Stomach (tissue), 19 donors: ENCODE measurements at places on chromosomes 6 and 20.

GRCh38 chr6:44101832-44102231 lies 25.4 kb downstream of the MRPL14 start:
- DNase-seq = no peak

DNA sequence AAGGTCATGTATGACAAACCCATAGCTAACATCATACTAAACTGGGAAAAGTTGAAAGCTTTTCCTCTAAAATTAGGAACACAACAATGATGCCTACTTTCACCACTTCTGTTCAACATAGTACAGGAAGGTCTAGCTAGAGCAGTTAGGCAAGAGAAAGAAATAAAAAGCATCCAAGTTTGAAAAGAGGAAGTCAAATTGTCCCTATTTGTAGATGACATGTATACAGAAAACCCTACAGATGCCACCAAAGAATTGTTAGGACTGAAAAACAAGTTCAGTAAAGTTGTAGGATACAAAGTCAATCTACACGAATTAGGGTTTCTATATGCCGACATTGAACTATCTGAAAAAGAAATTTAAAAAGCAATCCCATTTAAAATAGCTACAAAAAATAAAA lies 89.4 kb upstream of the GLP1R start:
- no peak for DNase-seq

GRCh38 chr6:2111162-2111677 lies 134.2 kb downstream of the GMDS start:
- DNase-seq = no peak

GRCh38 chr20:22462975-22463914 lies 121.1 kb downstream of the FOXA2 start:
- peak; percentile 65 for DNase-seq

GRCh38 chr6:16965689-16966088 lies 136.2 kb upstream of the STMND1 start:
- DNase-seq = no peak

GRCh38 chr20:11920083-11920482 lies 2.4 kb downstream of the BTBD3 start:
- no peak for DNase-seq

- no peak for DNase-seq
Observed at GRCh38 chr6:56495654-56496053, 147.0 kb downstream of the DST start.

DNA sequence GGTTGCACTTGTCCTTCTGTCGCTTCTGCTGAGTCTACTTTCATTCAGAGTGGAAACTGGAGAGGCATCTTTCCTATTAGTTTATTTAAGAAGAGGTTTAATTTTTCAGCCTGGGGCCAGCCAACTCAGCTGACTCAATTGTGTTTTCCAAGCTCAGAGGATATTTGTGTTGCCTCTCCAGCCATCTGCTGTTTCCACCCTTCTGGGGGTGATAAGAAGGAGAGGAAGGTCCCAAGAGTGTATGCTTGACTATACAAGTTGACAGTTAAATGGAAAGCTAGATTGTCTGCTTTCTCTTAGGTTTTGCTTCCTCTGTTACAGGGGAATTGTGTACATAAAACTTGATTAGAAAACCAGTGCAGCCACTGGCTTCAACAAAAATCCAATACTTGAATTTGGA lies 3.0 kb downstream of the PSMF1 start:
- no peak for DNase-seq

- no peak for DNase-seq
Observed at GRCh38 chr6:4575714-4576113, 200.5 kb upstream of the CDYL start.

DNA sequence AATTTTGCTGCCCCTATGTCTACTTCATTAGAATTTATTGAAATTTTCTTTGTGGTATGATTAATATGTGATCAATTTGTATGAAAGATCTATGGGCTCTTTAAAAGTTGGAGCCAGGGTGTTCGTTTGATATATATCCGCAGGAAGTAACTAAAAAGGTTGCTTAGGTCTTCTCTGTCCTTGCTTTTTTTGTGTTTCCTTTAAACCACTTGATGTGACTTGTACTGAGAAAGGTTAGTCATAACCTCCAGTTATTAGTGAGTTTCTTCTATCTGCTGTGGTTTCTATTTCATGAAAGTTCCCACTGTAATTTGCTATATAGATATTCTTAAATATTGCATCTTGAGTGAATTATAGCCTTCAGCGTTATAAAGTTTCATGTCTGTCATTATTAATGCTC lies 585.3 kb upstream of the ARID1B start:
- no peak for DNase-seq

GRCh38 chr6:24982231-24982630 lies 46.5 kb upstream of the RIPOR2 start:
- DNase-seq = no peak

DNA sequence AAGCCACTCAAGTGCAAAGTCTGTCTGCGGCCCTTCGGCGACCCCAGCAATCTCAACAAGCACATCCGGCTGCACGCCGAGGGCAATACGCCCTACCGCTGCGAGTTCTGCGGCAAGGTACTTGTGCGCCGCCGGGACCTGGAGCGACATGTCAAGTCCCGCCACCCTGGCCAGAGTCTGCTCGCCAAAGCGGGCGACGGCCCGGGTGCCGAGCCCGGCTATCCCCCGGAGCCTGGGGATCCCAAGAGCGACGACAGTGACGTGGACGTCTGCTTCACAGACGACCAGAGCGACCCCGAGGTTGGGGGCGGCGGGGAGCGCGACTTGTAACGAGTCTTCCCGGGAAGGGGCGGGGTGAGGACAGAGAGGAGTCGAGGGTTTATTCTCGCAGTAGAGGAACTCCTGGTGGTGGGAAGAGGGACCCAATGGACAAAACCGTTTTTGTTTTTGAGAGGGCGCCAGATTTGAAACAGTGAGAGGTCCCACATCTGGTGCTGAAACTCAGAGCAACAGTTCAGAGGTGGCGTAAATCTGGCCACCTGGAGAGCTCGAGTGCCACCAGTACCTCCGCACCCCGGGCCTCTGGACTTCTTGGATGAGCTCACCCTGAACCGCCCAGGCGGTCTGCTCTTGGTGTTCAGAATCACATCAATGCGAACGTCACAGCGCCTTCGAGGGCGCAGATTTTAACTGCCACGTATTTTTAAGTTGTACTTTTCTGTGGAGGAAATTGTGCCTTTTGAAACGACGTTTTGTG lies 8.0 kb downstream of the PRDM13 start:
- DNase-seq = peak; percentile 61

DNA sequence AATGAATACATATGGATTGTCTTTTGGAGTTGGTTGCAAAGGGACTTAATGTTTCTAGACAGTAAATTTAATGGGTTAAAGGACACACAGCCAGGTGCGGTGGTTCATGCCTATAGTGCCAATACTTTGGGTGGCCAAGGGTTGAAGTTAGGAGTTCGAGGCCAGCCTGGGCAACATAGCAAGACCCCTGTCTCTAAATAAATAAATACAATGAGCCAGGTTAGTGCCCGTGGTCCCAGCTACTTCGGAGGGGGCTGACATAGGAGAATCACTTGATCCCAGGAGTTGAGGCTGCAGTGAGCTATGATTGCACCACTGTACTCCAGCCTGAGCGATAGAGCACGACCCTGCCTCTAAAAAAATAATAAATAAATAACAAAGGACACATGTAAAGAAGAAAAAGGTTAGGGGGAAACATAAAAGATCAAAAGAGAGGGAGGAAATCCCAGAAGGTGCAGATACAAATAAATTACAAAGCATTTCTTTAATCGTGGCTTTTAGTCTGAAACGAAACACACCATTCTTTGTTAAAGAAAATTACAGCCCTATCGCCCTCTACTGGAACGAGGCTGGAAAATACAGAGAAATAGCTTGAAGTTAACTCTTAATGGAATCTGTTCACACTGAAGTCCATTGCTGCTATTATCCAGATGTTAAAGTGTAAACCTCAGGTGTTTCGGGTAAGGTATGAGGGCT lies 42.6 kb upstream of the SCML4 start:
- no peak for DNase-seq

DNA sequence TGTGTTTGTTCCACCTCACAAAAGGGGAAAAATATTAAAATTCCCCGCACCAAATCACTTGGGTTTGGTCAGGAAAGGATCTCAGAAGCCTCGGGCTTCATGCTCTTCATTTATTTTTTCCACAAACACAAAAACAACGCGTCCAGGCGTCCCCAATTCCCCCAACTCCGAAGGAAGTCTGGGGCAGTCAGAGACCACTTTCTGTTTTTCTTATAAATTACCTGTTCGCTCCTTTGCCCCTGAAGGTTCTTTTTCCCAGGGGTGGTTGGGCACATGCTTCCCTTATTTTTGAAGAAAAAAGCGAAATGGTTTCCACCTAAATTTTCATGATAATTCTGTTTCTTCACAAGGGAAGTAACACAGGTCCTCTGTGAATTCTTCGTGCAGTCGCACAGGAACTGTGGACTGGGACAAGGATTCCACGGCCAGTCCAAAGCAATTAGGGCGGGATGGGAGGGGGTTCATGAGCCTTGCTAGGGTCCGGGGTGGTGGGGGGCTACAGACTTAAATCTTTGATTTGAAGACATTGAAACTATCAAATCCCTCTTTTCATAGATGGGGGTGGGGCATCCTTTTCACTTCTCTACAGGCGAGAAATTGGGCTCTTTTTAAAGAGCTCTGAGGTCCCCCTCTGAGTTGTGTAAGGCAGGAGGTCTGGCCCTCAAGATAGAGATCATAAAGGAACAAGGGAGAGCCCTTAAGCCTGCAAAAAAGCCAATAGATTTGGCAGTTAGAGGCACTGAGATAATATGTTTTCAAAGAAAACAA lies 30.5 kb upstream of the HFE start:
- no peak for DNase-seq

GRCh38 chr20:24138196-24138857 lies 149.7 kb upstream of the GGTLC1 start:
- DNase-seq = no peak

DNA sequence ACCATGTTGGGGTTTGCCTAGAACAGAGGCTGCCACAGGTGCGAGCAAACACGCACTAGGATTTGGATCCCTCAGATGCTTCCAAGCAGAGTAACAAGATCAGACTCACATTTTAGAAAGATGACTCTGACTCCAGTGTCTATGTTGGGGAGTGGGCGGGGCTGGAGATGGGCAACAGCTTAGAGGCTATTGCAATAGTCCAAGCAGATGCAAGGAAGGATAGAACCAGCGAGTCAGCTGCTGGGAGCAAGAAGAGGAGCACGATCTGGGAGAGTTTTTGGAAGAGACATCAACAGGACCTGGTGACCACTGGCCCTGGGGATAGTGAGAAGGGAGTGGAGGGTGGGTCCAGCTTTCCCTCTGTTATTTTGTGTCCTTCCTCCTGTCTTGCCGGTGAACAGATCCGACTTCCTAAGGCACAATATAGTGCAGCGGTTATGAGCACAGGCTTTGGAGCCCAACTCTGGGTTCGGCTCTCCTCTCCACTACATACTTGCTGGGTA lies 52.7 kb downstream of the FGD2 start:
- DNase-seq = no peak

DNA sequence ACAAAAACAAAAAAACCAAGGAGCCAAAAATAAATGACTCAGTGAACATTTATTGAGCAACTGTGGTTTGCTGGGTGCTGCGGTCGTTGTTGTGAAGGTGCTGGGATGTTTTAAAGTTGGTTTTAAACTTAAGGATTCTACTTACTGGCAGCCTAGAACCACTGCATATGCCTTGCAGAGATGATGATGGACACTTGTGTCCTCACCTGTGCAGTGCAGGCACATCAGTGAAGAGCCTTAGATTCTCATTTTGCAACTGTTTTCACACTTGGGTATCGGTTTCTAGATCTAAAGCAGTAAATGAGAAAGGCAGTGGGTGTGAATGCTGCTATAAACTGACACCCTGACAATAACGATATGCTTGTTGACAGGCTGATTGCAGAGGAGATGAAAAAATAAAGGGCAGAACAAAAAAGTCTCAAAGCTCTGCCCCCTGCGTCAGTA lies 68.8 kb downstream of the UTRN start:
- DNase-seq = no peak

DNA sequence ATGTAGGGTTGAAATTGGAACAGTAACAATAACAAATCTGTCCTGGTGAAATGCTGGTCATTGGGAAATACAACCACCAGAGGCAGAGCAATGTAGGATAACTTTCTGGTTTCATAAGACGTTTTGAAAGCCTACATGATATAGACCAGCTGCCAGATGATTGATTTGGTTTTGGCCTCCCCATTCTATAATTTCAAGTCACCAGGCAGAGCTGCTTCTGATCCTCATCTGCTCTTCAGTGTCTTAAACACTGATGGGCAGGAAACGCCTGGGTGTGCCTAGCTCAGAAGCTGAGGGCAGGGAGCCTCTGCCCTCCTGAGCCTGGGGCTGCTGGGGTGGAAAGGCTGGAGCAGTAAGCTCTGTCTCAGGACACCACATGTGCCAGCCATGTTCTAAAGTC lies 24.5 kb downstream of the DHX35 start:
- peak; percentile 14 for DNase-seq

GRCh38 chr6:20744911-20745557 lies 210.8 kb downstream of the CDKAL1 start:
- DNase-seq = no peak

DNA sequence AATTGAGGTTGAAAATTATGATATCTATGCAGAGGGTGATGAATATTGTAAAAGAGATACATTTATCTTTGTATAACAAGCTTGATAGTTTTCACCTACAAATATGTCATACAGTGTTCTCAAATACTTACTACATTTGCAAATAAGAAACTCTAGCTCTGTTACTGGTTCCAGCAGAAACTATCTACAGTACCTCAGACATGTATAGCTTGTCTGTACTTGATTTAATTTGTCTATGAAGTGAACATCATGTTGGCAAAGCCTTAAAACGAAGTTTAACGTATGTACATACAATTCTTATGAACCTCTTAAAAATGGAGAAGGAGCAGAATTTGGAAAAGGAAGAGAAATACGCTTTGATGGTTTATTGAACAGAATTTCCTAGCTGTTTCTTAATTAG lies 201.4 kb upstream of the MARCKS start:
- no peak for DNase-seq

GRCh38 chr20:13683833-13684232 lies 45.1 kb upstream of the TASP1 start:
- DNase-seq = no peak

GRCh38 chr20:35939264-35939663 lies 15.0 kb downstream of the SCAND1 start:
- DNase-seq = no peak

- DNase-seq = no peak
Observed at GRCh38 chr20:37500311-37500710, 20.7 kb upstream of the NNAT start.

GRCh38 chr20:8156235-8157079 lies 24.4 kb downstream of the PLCB1 start:
- no peak for DNase-seq

DNA sequence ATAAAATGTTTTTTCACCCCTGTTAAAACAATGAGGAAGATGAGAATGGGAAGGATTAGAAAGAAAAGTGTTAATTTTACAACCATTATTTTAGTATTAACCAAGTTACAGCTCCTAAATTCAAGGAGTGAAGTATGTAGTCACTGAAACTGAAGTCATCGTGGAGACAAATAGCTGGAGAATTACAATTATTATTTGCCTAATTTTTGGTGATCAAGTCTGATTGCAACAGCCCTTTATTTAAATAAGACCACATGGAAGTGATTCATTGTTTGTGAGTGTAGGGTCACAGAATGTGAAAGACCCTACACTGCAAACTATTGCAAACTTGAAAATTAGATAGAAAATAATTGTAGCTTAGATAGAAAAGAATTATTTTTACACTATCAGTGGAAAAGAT lies 292.4 kb downstream of the CENPW start:
- no peak for DNase-seq

GRCh38 chr20:58308680-58309527 lies 611 bp upstream of the RAB22A start:
- no peak for DNase-seq
